Lower leg skin (tissue), 4 donors: ENCODE measurements at places on chromosomes 2 and 18. TPM values are rescaled to one million over a fixed set of nuclear protein-coding genes. Genes with fewer than 3 reads are reported as not detected.

DNA sequence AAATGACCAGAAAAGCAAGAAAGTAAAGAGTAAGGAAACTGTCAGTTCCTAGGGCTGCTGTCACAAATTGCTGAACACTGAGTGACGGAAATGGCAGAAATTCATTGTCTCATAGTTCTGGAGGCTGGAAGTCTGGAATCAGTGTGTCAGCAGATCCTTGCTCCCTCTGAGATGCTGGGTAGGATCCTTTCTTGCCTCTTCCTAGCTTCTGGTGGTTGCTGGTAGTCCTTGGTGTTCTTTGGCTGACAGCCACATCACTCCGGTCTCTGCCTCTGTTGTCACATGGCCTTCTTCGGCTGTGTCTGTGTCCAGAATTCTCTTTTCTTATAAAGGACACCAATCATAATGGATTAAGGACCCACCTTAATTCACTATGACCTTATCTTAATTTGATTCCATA, 21.9 kb downstream of the PLEKHB2 start:
- DNase-seq, result no peak

Gene TTC27
- total RNA-seq, result 11.0 TPM

- DNase-seq, result no peak
Observed at GRCh38 chr2:188845692-188846091, 128.5 kb upstream of the COL3A1 start.

DNA sequence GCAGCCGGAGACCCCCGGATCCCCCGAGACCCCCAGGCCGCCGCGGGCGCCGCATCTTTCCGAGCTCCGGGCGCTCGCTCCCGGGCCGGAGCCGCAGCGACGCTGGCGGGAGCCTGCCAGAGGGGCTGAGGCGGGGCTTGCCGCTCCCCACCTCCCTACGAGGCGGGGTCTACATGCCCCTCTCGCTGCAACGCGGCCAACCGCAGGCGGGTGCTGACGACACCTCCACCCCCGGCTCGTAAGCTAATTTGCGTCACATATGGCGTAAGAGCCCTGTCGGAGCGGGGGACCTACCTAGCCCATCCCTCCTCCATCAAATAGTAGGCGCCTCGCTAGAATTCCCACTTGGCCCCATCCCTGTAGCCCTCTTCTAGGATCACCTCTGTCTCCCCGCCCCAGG, at the start of gene PTPRN:
TSS of gene PTPRN (minus strand) at position 124 of the 400 bp plus-strand sequence. CDS start at position 55, 69 bp downstream.
- no peak for DNase-seq

Gene PLEKHH2
- total RNA-seq, result 13.8 TPM

GRCh38 chr18:24590946-24591345, 130.5 kb downstream of the HRH4 start:
- no peak for DNase-seq

Gene MYOM1
- total RNA-seq, result 1.4 TPM

Gene TET3
- 53.7 TPM for total RNA-seq

Gene SUCLG1
- 51.8 TPM for total RNA-seq

DNA sequence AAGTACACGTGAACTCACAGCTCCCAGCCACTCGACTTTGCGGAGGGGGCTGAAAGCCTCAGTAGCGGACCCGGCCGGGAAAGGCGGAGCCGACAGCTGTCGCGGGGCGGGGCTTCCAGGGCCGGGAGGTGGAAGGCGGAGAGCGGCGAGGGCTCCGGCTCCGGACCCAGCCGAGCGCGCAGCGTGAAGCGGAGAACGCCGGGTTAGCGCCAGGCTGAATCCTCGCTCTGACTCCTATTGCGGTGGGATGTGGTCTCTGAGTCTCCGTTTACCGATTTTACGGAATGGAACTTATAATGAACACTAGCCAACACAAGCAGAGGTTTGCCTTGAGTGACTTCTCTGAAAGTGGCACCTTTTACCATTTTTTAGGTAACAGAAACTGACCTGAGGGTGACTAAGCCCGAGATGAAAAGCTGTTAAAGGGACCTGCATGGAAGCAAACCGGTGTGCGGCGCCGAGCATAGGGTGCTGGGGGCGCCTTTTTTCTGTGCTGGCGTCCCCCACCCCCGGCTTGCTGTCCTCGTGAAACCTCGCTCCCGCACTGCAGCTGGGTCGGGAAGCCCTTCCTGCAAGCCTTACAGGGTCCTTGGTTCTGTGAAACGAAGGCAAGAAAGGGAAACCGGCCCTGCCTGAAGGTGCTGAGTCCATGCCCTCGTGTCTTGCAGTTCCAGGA, 72.9 kb downstream of the EN1 start:
- no peak for DNase-seq

GRCh38 chr2:153432381-153432780, 46.2 kb downstream of the RPRM start:
- DNase-seq, result no peak

Gene MC5R
- not detected for total RNA-seq

GRCh38 chr2:157439824-157440186, 4.1 kb downstream of the CYTIP start:
- no peak for DNase-seq

GRCh38 chr2:138536302-138536701, 34.7 kb downstream of the SPOPL start:
- DNase-seq, result no peak

- DNase-seq, result no peak
Observed at GRCh38 chr2:225022188-225022587, 20.1 kb downstream of the DOCK10 start.

- no peak for DNase-seq
Observed at GRCh38 chr2:17270894-17271293, 247.3 kb downstream of the RAD51AP2 start.

GRCh38 chr2:62424899-62425298, 81.1 kb downstream of the TMEM17 start:
- no peak for DNase-seq

DNA sequence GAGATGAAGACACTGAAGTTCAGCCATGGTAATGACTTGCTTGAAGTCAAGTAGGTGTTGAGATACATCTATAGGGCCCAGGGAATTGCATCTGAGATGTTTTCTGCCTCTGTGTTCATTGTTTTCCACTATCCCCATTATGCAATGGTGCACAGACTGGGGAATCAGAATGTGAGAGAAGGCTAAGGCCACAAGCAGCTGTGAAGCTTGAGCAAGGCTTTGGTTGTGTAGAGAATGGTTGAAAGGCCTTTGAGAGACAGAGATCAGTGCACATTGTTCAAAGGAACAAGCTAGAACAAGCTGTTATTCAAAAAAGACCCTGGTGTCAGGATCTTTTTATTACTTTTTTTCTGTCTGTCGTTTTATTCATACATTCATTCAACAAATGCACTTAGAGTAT, 82.3 kb downstream of the MYO1B start:
- no peak for DNase-seq

- DNase-seq, result no peak
Observed at GRCh38 chr2:223859070-223859469, 21.7 kb upstream of the AP1S3 start.

Gene THOC1
- 61.6 TPM for total RNA-seq

DNA sequence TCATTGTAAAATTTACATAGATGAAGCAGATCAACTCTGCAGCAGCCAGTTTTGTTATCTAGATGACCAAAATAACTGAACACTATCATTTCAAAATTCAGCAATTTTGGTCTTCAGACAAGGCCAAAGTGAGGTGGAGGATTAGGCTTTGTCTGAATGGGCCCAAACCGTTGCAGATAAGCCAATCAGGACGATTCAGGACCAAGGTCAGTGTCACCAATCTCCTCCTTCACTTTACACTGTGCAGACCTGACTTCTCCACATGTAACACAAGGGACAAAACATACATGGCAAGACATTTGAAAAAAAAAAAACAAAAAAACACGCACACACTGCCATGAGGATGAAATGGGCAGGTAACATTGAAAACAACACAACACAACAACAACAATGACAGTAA, 211.2 kb downstream of the NAPG start:
- DNase-seq, result no peak

GRCh38 chr18:11657554-11657953, 31.5 kb upstream of the GNAL start:
- DNase-seq, result no peak
